ENCODE measurements at places on chromosomes 7 and 10.

- no peak for DNase-seq
- no peaks in the 10 kb centered on the region for H3K36me3 ChIP-seq
- no peak overlapping the region for H3K4me3 ChIP-seq
- H3K27me3 ChIP-seq: peaks cover 2% of the 10 kb centered on the region
- H3K27ac ChIP-seq: no peak overlapping the region
These were observed 136.1 kb upstream of the MYO3A start for GRCh38 chr10:25797888-25798429.

- no peak for DNase-seq
- H3K4me1 ChIP-seq: peaks cover 40% of the 10 kb centered on the region
- H3K27ac ChIP-seq: peak overlapping the region; percentile 99
- peak overlapping the region; percentile 96 for H3K4me3 ChIP-seq
- H3K27me3 ChIP-seq: no peaks in the 10 kb centered on the region
These were observed 1.8 kb downstream of the CCM2 start for GRCh38 chr7:45001826-45002225.

DNA sequence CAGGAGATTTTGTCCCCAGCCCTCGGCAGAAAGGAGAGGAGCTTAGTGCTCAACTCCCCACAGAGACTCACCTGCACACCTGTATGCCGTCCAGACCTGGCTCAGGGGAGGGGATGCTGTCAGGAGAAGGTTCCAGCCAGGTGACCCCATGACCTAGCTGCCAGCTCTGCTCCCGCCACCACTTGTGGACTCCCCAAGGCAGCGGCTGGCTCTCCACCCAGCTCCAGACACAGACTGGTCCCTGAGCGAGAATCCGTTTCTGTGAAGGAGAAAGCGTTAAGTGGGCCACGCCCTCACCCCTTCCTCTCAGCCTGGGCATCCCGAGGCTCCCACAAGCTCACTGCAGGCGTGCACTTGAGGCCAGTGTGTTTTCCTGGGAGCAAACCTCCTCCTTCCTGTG lies 76.4 kb downstream of the RGS10 start:
- peaks cover 13% of the 10 kb centered on the region for H3K4me1 ChIP-seq
- no peak for DNase-seq
- no peaks in the 10 kb centered on the region for H3K27me3 ChIP-seq
- no peak overlapping the region for H3K4me3 ChIP-seq
- no peaks in the 10 kb centered on the region for H3K36me3 ChIP-seq

- peaks cover 33% of the 10 kb centered on the region for H3K4me1 ChIP-seq
- no peak for DNase-seq
- no peaks in the 10 kb centered on the region for H3K27me3 ChIP-seq
- no peaks in the 10 kb centered on the region for H3K36me3 ChIP-seq
These were observed 89.3 kb downstream of the GRK5 start for GRCh38 chr10:119296703-119297102.

DNA sequence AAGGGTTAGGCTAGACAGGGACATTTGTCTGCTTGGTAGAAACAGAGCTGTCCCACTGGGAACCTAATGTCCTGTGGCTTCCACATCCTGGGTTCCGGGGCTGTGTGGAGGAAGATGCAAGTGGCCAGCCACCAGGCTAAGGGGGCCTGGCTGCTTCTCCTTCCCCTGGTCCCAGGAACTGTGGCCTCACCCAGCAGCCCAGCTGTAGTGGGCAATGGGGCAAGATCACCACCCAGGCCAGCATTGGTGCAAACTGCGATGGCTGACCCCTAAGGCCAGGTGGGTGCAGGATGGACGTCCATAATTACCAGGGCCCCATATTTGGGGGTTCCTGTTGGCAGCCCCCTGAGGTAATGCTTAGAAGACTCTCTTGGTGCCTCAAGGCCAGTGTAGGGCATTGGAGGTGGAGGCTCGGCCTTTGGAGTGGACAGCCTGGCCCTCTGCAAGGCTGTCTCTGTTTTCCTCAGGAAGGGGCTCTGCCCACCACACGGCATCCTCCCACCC lies 226.7 kb downstream of the TCF7L2 start:
- no peaks in the 10 kb centered on the region for H3K36me3 ChIP-seq
- H3K27me3 ChIP-seq: no peaks in the 10 kb centered on the region
- DNase-seq: no peak
- H3K4me1 ChIP-seq: no peaks in the 10 kb centered on the region
- H3K27ac ChIP-seq: no peak overlapping the region
- no peak overlapping the region for H3K4me3 ChIP-seq

GRCh38 chr10:115084277-115084850 lies 8.8 kb upstream of the ATRNL1 start:
- H3K4me3 ChIP-seq: no peak overlapping the region
- no peak overlapping the region for H3K27ac ChIP-seq
- peaks cover 15% of the 10 kb centered on the region for H3K27me3 ChIP-seq
- DNase-seq: no peak

DNA sequence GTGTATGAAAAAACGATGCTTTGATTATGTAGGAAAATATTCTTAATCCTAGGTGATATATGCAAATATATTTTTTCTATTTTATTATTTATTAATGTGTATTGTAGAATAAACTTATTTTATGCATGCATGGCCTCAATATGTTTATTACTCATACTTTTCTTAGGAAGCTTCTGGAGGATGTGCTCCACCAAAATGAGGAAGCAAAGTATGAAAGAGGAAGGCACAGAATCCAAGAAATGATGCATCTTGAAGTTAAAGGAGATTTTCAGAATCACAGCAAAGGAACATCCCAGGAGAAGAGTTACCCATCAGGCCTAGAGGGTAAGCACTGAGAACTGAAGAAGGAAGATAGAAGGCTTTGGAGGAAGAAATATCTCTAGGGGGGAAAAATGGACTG lies 35.0 kb upstream of the MRPS16 start:
- H3K4me1 ChIP-seq: no peaks in the 10 kb centered on the region
- peaks cover 8% of the 10 kb centered on the region for H3K36me3 ChIP-seq
- DNase-seq: no peak
